ENCODE measurements at places on chromosomes 12 and 14.

GRCh38 chr12:45216983-45217485 is 1.1 kb downstream of the ANO6 start:
- DNase-seq, result no peak

DNA sequence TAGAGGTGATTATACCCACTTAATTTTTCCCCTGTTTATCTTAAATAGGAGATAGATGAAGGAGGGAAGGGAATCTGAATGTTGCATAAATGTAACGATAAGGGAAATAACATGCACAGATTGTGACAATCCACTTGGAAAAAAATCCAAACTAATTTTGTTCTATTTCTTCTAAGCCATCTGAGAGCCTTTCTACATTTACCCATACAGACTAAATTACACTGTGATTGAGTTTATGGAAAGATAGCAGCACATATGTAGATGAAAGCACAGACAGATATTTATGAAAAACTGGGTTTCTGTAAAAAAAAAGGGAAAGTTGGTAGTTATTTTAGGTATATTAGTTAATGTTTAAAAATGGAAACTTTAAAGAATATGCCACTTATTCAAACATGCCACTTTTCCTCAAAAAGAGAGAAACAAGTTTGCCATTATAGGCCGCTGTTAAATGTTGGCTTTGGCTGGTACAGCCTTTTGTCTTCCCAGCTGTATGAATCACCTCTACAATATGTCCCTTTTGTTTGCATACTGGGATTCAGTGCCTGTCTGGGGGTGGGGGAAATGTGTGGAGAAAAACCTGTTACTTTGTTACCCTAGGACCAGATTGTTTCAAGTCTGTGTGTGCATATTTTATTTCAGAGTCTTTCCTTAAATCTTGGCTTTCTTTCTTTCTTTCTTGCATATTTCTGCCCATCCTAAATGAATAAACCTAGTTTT is 470.2 kb upstream of the LMO3 start:
- no peak for DNase-seq

DNA sequence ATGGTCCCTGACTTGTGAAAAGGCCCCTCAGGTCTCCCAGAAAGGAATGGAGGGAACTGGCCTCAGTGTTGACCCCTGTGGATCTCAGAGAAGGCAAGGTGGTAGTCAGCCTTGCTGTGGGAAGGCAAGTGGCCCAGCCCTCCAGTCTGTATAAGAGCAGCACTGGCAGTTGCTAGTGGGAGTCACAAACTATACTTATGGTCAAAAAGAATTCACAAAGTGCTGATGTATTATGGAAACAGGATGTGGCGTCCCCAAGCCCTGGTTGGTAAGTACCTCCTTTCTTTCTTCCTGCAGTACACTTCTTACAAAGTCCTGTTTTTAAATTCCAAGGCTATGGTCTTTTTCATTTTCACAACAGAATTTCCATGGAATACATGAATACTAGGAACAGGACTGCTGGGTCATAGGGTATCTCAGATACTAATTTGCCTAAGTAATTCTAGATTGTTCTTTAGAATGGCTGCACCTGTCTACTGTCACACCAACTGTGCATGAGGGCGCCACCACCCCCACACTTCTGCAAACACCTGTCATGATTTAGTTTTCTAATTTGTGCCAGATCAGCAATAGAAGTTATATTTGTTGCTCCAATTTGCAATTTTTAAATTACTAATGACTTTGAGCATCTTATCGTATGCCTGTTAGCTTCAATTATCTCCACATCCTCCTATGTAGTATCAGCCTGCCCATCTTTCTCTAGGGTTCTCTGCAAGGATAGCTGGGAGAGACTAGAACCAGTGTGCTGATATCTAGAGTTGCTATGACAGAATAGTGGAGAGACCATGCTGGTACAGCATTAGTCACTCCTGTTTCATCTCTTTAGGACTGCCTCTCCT is 40.7 kb upstream of the TMEM263 start:
- peak; percentile 23 for DNase-seq

DNA sequence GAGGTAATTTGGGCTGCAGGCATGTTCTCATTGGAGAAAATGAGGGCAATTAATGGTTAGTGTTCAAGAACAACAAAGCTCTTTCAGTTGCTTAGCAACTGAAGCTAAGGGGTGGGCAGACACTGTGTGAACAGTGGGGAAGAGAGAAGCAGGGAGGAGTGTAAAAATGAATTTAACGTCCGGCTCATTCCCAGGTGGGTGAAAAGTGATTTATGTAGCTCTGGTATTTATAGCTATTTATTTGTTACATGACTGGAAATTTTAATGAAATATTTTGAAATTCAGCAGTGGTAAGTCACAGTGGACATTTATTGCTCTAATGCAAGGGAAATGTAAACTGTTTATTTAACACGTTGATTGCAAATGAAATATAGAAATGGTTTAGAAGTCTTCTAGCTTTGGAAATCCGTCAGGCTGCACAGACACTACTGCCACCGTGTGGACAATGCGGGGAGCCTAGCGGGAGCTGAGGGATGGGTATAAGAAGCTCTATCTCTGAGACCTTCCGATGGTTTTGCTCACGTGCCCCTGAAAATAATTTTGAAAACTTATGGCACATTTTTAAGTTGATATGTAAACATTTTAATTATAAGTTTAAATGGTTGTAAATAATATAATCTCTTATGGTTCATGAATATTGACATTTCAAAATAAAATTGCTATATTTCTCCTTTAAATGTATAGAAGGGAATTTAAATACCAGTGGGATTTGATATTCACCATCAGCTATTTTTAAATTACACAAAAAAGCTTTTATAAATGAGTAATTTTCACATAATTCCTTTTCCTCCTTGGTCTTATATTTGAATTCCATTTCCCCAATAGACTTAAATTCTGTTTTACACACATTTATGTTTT is 54.4 kb downstream of the E2F7 start:
- DNase-seq, result peak; percentile 80

GRCh38 chr14:100128688-100129087 is 30.8 kb downstream of the DEGS2 start:
- DNase-seq, result no peak

- no peak for DNase-seq
These were observed 332.9 kb downstream of the TMEM132D start for GRCh38 chr12:129570796-129571400.

- DNase-seq, result no peak
These were observed 5.4 kb upstream of the NR4A1 start for GRCh38 chr12:52045794-52046199.

- DNase-seq, result no peak
These were observed 118.2 kb downstream of the SCARB1 start for GRCh38 chr12:124745465-124745890.

DNA sequence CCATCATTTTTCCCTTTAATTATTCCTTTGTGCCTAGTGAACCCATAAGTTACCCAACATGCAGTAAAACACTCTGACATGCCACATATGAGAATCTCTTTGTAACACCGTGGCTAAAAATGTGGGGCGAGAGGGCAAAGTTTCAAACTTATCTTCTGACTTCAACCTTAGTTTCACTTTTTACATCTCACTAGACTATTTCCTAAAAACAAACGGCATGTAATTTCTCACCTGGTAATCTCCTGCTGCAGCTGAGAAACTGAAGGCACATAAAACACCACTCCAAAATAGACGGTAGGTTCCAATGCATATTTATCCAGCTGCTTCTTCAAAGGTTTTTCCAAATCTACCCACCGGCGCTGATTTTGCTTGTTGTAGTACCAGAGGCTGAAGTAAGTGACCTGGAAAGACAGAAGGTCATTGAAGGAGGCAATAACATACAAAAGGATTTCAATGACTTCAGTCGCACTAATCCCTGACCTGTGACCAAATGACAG is 37.9 kb downstream of the PTPN21 start:
- DNase-seq, result no peak

DNA sequence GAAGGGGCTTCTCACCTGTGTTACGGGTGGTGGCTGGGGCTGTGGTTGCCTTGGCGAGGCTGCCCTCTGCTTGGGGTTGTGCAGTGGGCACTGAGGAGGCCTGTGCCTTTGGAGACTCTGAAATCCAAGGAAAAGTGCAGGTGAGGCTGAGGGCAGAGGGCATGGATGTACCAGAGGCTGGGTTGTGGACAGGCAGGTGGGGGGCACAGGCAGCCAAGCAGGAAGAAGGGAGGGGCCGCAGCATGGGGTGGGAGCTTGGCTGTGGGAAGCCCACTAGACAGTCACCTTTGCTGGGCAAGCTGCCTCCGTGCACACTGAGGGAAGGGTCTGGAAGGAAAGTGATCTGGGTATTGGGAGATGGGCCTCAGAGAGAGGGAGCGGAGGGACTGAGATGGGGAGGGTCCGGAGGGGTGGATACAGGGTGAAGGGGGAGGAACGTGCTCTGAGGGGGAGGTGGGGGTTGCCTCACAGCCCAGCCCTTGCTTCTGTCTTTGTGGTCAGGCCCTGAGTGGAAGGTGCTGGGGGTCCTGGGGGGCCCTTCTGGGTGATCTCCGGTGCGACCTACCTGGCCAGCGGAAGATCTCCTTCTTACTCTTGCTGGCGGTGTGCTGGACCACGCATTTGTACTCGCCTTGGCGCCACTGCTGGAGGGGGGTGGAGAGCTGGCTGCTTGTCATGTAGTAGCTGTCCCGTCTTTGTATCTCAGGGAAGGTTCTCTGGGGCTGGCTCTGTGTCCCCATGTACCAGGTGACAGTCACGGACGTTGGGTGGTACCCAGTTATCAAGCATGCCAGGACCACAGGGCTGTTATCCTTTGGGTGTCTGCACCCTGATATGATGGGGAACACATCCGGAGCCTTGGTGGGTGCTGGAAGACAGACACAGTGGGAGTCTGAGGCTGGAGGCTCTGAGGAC is 318.7 kb downstream of the TMEM121 start:
- no peak for DNase-seq

DNA sequence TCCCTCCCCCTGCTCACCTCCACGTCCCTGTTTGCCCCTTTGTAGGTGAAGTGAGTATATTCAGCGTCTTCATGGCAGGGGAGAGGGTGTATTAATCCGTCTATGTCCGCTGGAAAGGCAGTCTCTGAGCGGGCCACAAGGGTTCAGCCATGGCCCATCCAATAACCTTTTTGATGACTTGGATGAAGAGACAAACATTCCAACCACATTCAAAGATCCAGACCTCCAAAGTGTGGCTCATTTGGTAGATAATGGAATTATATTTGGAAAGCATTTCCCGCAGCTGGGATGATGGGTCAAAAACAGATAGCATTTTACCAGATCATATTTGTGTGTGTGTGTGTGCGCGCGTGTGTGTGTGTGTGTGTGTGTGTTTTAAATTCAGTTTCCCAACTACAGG is 345.9 kb downstream of the DPF3 start:
- DNase-seq, result no peak

DNA sequence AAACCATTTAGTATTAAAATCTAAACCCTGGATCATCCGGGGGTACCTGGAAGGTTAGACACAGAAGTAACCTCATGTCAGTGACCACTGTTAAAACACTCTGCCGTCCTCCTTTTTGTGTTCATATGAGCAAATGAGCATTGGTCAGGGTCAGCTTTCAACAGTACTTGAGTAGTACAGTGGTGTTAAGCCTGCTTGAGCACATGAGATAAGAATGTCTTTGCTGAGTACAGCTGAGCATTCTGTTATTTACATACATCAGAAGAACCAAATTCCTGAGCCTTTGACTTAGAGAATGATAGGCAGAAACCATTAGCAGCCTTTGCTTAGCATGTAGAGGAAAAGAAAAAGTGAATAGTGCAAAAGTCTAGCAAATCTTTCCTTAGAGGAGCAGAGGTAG is 38.6 kb upstream of the LRTM2 start:
- DNase-seq, result no peak

DNA sequence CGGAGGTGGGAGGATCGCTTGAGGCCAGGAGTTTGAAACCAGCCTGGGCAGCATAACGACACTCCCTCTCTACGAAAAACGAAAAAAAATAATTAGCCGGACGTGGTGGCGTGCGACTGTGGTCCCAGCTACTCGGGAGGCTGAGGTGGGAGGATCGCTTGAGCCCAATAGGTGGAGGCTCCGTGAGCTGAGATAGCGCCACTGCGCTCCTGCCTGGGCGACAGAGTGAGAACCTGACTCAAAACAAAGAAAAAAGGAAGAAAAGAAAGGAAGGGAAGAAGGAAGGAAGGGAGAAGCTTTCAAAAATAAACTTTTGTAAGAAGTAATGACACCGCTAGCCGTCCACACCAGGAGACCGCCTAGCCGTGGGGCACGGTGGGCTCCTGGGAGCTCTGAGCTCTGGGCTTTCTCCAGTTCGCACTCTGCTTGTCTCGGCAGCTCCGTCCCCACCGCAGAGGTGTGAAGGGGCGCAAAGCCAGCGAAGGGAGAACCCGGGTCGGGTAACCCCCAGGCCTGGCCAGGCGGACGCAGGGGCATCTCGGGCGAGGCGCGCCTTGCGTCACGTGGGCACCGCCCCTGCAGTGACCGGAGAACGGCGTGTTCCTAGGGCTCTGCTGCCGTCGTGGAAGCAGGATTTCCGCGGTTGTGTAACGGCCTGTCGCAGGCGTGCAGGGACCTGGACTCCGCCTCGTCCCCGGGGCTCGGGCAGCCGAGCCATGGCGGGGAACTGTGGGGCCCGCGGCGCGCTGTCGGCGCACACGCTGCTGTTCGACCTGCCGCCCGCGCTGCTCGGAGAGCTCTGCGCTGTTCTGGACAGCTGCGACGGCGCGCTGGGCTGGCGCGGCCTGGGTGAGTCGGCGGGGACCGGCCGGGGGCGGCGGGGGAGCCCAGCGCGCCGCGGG is at the start of gene IRAK3:
TSS of gene IRAK3 (plus strand) at position 631 of the 902 bp plus-strand sequence. CDS start at position 717, 86 bp downstream.
- peak; percentile 47 for DNase-seq

DNA sequence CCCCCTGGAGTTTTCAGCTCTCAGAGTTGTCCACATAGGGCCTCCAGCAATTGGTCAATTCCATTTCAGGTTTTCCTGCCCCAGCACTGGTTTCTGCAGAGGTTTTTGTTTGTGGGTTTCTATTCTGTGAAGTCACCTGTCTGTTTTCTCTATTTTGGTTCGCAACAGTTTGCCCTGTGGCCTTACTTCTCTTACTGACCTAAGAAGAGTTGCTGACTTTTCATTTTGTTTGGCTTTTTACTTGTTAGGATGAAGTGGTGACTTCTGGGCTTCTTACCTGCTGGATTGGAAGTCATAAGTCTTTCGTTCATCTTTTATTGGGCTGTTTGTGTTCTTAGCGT is 196.4 kb upstream of the PARP11 start:
- no peak for DNase-seq

GRCh38 chr12:129670256-129670920 is 233.4 kb downstream of the TMEM132D start:
- DNase-seq, result no peak

- no peak for DNase-seq
These were observed 31.6 kb downstream of the TBC1D15 start for GRCh38 chr12:71871116-71871515.

GRCh38 chr12:3565985-3566384 is 75.0 kb downstream of the PRMT8 start:
- no peak for DNase-seq

- no peak for DNase-seq
These were observed 391.3 kb downstream of the FLRT2 start for GRCh38 chr14:85921241-85921640.
